NCI-H1436 (cell line): ENCODE measurements at places on chromosomes 7 and 10.

GRCh38 chr7:155213385-155213784 is 84.3 kb upstream of the INSIG1 start:
- no peak for DNase-seq

DNA sequence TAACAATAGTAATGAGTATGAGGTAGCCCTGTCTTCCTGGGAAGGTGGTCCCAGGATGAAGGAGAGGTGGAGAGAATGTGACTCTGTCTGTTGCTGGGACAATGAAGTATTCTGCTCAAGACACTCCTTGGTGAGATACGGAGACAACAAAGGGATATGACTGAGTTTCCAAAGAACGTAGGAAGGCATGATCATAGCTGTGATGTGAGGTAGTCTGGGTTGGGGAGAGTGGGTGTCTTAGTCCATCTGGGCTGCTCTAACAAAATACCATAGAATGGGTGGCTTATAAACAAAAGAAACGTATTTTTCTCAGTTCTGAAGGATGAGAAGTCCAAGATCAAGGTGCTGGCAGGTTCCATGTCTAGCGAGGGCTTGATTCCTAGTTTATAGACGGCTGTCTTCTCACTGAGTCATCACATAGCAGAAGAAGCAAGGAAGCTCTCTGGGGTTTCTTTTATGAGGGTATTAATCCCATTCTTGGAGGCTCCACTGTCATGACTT is 84.9 kb upstream of the RHOBTB1 start:
- DNase-seq = no peak

GRCh38 chr10:114852197-114852596 is 30.6 kb downstream of the FHIP2A start:
- no peak for DNase-seq

GRCh38 chr10:30750971-30751677 is 121.6 kb upstream of the LYZL2 start:
- no peak for DNase-seq

DNA sequence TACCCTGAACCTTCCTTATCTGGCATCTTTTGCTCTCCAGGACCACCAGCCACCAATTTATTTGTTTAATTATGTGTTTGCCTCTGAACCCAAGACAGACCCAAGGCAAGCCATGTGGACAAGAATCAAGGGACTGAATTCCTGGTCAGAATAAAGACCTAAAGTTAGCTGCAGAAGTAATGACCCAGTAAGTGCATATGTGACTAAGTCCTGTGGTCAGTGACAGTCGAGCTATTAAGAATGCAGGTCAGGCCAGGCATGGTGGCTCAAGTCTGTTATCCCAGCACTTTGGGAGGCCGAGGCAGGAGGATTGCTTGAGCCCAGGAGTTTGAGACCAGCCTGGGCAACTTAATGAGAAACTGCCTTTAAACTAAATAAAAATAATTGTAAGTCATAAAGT is 139.4 kb downstream of the CCDC71L start:
- DNase-seq = no peak

- DNase-seq = no peak
These were observed 148.7 kb downstream of the WDR11 start for GRCh38 chr10:120999868-121000267.

GRCh38 chr7:100091411-100092181 is 2.8 kb downstream of the COPS6 start:
- DNase-seq = no peak

- DNase-seq = no peak
These were observed 59.3 kb downstream of the ANKMY2 start for GRCh38 chr7:16586081-16586874.

- no peak for DNase-seq
These were observed 135.9 kb downstream of the PCDH15 start for GRCh38 chr10:54665095-54665494.

DNA sequence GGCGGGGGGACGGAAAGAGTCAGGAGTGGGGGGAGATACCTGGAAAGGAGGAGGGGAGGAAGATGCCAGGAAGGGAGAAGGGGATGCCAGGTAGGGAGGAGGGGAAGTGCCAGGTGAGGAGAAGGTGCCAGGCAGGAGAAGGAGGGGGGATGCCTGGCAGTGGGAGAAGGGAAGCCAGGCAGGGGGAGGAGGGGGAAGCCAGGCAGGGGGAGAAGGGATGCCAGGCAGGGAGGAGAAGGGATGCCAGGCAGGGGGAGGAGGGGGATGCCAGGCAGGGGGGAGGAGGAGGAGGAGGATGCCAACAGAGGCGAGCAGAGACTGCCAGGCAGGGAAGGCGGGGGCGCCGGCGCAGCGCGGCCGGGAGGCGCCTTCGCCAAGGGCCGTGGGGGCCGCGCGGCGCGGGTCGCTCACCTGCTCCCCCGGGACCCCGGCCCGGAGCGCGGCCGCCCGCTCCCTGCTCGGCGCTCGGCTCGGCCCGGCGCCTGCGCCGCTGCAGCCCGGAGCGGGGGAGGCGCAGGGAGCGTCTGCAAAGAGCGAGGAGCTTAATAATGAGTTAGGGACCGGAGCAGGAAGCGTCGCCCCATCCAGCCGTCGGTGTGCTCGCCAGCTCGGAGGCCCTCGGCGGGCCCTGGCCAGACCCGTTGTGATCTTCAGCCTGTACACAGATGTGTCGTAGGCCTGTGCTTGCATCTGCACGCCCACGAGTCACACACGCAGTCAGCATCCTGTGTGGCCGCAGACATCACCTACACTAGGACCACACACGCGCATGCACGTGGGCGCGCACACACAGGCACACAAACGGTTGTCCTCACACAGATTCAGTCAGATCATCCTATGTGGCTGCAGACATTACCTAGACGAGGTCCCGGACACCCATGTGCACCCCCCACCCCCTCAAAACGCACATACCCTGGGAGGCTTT is 28.4 kb upstream of the SMARCD3 start:
- peak; percentile 53 for DNase-seq

- no peak for DNase-seq
These were observed 13.7 kb upstream of the SRPK2 start for GRCh38 chr7:105402221-105403095.

GRCh38 chr10:119379466-119380071 is 162.9 kb downstream of the RGS10 start:
- no peak for DNase-seq

GRCh38 chr7:44976746-44977196 is 2.0 kb downstream of the MYO1G start:
- DNase-seq = no peak

DNA sequence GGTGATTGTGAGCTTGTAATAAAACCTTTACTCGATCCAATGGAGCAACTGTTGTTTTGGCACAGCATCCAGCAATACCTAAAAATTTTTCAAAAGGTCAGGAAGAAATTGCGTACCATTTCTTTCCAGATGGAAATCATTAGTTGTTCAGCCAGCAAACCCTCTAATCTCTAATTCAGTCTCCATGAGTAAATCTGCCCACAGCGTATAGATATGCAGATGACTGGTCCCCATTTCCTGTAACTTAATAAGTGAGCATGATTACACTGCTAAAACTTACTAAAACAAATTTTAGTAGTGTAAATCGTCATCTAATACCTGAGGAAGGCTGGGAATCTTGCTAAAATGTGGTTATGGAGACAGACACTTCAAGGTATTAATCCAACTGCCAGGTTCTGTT is 10.6 kb downstream of the SLC25A16 start:
- DNase-seq = no peak

DNA sequence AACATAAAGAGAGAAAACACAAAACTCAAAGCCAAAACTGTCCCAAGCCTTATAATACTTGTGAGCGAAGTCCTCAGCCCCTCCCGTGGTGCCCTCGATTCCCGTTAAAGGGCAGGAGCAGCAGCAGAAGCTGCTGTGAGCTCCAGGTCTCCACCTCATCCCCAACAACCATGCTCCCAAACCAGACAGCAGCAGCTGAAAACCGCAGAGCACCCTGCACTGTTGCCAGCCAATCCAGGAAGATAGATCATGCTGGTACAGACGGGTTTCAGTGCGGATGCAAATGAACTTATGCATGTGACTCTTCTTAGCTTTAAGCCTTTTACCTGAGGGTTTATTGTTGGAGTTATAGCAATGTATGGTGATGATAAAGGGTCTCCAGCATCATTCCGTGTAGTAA is 97.9 kb downstream of the DNAJB6 start:
- no peak for DNase-seq

DNA sequence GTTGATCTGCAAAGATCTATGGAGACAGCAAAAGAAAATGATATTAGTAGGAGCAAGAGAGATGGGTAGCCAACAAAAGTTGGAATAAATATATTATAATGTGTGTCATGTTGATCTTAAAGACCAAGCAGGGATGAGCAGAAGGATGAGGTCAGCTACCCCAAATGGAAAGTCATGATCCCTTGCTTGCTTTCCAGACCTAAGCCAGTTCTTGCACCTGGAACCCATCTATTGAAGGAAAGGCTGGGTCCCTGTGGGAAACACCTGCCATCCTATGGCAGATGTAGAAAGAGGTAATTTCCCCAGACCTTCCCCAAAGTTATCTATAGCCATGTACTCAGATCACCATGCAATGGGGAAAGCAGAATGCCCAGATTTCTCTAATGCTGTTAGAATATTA is 52.5 kb downstream of the LYZL2 start:
- no peak for DNase-seq

DNA sequence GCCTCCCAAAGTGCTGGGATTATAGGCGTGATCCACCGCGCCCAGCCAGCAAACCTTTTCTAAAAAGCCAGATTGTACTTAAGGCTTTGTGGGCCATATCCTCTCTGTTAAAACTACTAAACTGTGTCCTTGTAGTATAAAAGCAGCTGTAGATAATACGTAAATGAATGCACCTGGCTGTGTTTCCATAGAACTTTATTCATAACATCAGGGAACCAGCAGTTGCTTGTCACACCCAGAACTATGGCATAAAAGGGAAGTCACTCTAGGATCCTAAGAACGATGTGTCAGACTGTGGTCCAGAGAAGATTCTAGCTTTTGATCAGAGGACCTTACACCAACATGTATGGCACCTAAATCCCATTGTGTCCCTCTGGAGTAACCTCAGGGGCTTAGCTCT is 63.0 kb downstream of the DENND2A start:
- DNase-seq = no peak

- DNase-seq = no peak
These were observed 47.9 kb upstream of the SLC35B4 start for GRCh38 chr7:134364619-134365037.
